ENCODE measurements at places on chromosomes 13 and 19.

- DNase-seq, result no peak
Measured at GRCh38 chr19:12205296-12205695, 42.4 kb downstream of the ZNF136 start.

DNA sequence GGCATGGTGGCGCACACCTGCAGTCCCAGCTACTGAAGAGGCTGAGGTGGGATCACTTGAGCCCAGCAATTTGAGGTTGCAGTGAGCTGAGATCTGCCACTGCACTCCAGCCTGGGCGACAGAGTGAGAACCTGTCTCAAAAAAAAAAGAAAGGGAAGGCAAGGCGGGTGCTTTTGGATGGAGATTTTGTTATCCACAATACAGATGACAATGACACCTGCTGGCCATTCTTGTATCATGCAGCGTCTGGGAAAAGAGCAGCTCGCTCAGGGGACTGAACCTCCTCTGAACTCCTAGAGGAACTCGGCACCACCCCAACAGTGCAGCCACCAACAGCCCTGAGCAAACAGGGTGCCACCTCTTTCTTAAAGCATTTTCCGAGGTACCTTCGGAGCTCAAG lies 22.8 kb downstream of the HAUS8 start:
- DNase-seq, result peak; percentile 3

- DNase-seq, result no peak
Measured at GRCh38 chr13:36570489-36570888, 103.3 kb upstream of the SERTM1 start.

DNA sequence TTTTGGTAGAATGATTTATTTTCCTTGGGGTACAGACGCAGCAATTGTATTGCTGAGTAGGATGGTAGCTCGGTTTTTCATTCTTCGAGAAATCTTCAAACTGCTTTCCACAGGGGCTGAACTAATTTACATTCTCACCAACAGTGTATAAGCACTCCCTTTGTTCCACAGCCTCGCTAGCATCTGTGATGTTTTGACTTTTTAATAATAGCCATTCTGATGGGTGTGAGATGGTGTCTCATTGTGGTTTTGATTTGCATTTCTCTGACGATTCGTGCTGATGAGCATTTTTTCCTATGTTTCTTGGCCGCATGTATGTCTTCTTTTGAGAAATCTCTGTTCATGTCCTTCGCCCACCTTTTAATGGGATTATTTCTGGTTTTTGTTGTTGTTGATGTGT lies 54.8 kb upstream of the UQCRFS1 start:
- no peak for DNase-seq

DNA sequence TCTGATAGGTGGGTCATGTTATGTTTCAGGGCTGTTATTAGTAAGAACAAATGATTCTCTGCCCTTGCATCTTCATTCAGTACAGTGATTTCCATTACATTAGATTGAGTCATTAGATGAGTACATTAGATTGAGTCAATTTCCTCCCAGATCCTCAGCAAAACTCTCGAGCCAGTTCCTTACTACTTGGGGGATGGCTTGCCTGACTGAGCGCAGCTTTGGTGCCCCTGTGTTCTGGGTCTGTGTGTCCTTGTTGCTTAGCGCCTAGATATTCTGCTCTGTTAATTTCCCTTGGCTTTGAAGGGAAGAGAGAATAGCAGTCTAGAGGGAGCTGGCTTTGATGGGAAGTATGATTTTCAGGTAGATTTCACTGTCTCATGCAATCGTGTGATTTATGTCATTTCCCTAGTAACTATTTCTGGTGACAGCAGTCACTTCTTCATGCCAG lies 19.1 kb upstream of the SCEL start:
- DNase-seq, result no peak

GRCh38 chr13:99948907-99949678 lies 22.5 kb downstream of the ZIC5 start:
- DNase-seq, result peak; percentile 48

GRCh38 chr19:2750808-2751437 lies 11.1 kb upstream of the SLC39A3 start:
- no peak for DNase-seq

DNA sequence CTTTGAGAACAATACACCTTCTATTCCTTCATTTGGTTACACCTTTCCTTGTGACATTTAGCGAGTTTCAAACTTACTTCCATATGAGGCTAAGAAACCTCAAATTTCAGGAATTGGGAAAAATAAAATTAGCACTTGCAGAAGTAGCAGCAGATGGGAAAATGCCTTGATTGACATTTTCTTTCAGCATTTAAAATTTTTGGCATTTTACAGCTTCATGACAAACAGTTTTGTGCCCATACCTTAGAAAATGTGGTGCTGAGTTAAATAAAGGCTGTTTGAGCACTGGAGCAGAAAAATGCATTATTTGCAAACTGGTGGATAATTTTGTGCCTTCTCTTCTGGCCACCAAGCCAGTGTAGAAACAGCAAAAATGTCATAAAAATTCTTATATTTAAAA lies 95.4 kb downstream of the PCDH17 start:
- no peak for DNase-seq

DNA sequence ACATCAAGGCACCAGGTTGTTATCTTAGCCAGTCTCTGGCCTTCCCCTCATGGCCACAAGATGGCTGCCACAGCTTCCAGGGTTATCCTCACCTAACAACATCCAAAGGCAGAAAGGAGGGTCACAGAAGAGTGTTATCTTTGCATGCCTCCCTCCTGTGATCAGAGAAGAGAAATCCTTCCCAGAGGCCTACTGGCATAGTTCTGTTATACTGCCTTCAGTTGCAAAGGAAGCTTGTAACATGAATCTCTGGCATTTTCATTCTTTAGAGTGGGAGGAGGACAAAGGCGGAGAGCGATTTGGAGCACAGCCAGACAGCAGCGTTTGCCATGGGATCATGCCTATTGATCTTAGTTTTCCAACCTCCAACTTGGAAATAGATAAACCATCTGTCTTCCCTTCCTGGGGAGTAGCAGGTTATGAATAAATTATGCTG lies 135.7 kb downstream of the DNAJC15 start:
- no peak for DNase-seq

- DNase-seq, result no peak
Measured at GRCh38 chr19:11066326-11066725, 22.9 kb upstream of the LDLR start.

GRCh38 chr19:28706693-28707092 lies 506.3 kb downstream of the UQCRFS1 start:
- no peak for DNase-seq

DNA sequence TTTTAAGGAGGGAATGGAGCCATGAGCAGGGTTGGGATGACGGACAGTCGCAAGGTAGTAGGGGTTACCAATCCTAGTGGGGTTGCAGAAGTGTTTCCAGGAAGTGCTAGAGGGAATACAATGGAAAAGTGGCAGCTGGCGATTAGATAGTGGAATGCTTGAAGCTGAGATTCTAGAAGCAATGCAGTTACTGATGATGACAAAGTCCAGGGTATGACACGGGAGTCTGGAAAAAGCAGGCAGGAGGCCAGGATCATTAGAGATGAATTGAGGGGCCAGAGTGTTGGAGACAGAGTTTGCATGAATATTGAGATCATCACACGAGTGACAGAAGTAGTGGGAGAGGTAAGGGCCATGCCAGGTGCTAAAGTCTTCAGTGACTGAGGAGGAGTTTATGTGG lies 17.3 kb upstream of the KL start:
- no peak for DNase-seq

DNA sequence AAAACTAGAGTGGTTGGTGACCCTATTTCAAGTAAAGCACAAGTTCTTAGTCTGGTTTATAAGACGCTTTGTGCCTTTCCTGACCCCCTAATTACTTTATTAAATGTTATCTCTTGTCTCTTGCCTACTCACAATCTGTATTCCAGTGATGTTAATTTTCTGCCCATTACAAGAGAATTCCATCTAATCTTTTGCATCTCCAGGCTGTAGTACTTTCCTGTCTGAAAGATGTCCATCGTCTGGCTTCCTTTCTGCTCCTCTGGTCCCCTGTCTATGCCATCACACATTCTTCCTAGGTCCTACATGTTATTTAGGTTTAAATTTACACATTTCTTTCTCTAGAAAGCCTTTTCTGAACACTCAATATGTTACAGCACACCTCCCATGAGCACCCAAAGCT lies 25.9 kb upstream of the OXGR1 start:
- DNase-seq, result no peak

DNA sequence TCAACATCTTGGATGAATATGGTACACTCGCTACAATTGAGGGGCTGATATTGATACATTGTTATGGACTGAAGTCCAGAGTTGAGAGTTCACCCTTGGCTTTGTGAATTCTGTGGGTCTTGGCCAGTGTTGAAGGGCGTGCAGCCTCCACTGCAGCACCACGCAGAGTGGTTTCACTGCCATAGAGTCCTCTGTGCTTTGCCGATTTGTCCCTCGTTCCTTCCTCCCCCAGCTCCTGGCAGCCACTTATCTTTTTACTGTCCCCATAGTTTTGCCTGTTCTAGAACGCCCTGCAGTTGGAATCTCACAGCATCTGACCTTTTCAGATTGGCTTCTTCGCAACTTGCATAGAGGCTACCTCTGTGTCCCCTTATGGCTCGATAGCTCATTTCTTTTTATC lies 57.3 kb upstream of the IRS2 start:
- DNase-seq, result no peak

DNA sequence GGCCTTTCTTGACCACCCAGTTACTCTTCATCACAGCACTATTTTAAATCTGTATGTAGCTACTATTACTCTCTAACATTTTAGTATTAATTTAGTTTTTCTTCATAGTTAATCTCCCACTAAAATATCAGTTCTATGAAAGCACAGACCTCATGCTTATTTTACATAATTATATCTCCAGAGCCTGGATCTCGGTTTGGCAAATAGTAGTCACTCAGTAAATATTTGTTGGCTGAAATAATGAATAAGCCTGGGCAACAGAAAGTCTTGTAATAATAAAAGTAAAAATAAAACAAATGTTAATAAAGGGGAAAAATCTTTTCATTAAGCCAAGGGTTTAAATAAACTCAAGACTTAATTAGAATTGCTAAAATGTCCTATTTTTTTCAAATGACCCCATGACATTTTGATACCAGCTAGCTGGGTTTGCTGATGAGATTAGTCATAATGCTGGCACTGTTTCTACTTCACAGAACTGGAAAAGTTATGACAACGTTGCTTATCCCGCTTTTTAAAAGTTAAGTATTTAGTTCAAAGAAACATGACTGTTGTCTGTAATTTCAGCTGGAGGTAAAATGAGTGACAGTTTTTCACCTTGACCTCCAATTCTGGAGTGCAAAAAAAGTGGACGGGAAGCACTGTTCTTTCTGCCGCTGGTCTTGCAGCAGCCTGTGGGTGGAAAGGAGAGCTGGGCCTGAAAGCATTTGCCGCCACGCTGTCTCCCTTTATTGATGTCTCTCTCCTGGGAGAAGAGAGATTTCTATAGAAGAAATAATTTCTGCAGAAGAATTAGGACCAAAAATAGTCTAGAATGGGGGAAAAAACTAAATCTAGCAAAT lies 85.2 kb upstream of the SPATA13 start:
- DNase-seq, result no peak

GRCh38 chr13:43368003-43368402 lies 344.6 kb downstream of the DNAJC15 start:
- peak; percentile 1 for DNase-seq

DNA sequence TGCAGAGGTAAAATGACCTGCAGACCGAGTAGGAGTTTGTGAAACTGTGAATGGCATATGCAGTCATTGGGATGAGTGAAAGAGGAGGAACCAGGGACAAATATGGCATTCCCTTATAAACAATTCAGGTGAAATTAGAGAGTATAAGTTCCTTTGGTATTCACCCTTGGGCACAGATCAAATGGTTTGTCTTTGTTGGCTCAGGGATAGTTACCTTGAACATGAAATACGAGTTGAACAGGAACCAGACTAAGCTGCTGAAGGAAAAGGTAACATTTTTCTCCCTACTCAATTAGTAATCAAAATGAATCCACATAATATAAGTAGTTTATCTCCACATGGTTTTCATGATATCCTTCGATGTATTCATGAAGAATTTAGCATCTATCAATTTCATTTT lies 50.5 kb downstream of the SLITRK1 start:
- DNase-seq, result no peak

- no peak for DNase-seq
Measured at GRCh38 chr13:26026211-26026610, 25.6 kb downstream of the SHISA2 start.

DNA sequence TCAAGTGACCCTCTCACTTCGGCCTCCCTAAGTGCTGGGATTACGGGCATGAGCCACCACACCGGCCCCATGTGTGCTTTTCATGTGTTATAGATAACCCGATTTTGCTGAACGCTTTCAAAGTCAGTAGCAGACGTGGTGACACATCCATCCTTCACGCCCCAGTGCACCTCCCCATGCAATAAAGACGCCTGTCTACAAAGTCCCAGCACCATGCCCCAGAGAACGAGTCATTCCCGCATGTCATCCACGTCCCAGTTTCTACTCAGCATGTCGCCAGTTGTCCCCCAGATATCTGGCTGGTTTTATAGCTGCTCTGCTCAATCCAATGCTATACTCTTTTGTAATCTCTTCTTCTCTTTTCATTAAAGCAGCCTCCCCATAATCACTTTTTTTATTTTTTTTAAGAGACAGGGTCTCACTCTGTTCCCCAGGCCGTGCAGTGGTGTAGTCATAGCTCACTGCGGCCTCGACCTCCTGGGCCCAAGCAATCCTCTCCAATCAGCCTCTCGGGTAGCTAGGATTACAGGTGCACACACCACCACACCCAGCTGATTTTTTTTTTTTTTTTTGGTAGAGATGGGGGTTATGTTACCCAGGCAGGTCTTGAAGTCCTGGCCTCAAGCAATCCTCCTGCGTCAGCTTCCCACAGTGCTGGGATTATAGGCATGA lies 42.5 kb downstream of the DNM2 start:
- peak; percentile 66 for DNase-seq

- DNase-seq, result no peak
Measured at GRCh38 chr13:46665248-46665632, 112.3 kb downstream of the LRCH1 start.

- no peak for DNase-seq
Measured at GRCh38 chr19:29524201-29524911, 1.4 kb upstream of the VSTM2B start.

- DNase-seq, result no peak
Measured at GRCh38 chr19:10603873-10604459, 16.9 kb upstream of the AP1M2 start.

DNA sequence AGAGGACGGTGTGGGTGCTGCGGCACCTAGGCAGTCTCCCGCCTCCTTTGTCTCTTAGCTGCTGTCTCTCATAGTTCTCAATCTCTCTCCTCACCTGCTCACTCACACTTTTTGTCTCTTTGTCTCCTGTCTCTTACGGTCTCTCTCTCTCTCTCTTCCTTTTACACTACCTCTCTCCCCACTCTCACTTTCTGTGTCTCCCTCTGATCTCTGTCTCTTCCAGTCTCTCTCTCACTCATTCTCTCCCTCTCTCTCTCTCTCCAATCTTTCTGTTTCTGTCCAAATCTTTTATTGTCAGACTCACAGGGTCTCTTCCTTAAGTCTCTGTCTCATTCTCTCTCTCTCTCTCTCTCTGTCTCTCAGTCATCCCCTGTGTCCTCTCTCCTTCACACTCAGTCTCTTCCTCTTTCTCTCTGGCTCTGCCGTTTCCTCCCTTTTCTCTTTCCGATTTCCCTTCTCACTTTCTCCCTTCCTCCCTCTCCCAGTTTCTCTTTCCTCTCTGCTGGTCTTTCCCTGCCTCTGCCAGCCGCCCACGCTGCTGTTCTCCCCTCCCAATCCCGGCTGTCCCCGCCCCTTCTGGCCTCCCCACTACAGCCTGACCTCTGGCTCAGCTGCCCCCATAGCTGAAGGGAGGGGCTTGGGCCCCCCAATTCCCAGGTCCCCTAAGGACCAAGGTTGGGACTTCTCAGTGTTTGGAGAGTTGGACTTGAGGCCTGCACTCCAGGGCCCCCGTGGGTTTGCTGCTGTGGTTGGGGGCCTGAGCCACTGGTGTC lies at the start of gene PLEKHA4:
Gene PLEKHA4, minus strand, starts transcription at position 504 of the 773 bp plus-strand sequence. CDS start 997 bp downstream, outside the sequence.
- no peak for DNase-seq

- no peak for DNase-seq
Measured at GRCh38 chr13:113458253-113459065, 5.2 kb upstream of the ADPRHL1 start.
